ENCODE measurements at places on chromosomes 11 and 22.

DNA sequence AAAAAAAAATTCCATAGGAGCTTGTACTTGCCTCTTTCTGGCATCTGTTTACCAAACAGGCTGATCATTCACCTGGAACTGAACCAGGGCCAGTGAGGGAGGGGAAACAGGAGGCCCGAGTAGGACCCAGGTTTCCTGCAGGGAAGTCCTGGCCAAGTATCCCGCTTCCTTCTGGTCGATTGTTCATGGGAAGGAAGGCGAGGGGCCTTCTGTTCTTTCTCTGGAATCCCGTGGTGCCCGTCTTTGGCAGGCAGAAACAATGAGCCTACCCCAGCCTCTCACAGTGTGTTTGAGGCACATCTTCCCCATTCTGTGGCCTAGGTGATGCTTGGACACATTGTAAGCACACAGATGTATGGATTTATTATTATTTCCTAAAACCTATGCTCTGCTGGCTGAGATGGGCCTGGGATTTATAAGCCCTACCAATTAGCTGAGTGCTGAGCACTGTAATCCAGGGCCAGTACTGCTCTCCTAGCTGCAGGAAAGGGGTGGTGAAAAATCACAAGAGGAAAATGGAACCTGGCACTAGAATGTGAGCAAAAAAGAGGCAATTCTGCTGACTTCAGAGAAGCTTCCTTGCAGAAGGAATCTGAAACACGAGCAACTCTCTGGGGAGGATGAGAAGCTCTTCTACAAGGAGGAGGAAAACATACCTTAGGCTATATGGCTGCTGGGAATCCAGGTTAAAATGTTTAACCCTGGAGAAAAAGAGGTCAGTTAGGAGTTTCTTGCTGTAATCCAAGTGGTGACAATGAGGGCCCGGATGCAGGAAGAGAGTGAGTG is 53.5 kb downstream of the PRR5L start:
- DNase-seq, result peak; percentile 34

DNA sequence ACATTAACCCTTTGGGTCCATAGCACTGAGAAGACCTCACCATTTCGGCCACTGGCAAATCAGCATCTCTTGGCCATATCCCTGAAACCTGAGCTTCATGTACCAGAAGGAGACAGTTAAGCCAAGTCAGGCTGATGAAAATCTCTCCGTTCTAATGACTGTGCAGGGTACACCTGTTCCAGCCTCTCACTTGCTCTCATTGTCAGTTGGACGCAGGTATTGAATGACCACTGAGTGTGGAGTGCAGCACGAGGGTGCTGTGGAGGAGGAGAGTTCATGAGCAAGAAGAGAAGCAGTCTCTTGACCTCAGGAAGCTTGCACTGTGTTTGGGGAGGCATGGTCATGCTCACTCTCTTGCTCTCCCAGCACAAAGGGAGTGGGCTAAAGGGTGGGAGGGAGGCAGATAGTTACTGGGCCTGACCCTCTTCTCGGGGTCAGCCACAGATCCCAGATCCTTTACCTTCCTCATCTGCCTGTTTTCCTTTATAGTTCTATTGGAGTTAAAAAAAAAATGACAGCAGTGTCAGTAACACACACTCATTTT is 65.2 kb downstream of the ZBTB16 start:
- DNase-seq, result no peak

- no peak for DNase-seq
These were observed 96.9 kb upstream of the LARGE1 start for GRCh38 chr22:34017205-34017604.

DNA sequence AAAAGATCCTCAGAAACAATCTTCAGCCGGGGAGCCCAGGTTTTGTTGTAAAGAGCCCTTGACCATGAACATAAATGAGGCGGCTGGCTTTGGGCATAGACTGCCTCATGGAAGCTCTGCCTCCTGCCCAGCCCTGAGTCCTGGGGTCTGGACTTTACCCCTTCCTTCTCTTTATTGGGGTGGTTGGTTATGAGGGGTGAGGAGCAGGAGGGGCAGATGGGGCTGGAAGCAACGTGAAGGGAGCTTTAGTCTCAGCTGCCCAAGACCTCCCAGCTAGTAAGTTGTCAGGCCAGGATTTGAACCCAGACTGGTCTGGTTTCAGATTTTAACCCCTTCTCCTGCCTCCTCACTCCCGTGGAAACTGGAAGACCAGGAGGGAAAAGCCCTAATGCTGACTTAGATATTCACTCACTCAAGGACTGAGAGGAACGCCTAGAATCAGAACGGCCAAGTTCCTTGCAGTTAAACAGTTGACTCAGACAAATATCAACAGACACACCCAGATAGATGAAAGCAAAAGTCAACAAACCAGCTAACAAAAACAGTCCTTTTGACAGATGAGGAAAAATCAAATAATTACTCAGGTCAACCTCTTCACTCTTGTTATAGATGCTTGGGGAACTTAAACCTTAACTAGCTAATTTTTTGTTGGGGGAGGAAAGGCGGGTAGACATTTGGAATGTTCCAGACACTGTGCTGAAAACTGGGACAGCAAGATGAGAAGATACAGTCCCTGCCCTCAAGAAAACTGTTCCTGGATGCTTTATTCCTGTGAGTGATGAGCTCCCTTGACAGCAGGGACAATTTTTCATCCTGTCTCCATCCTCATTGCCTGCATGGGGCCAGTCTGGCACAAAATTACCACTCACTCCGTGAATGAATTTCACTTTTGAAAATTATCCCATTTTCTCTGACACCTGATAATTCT is 20.8 kb upstream of the ARRB1 start:
- DNase-seq, result no peak

All from right hindlimb (tissue), 1 donor.